Dermis blood vessel endothelial cell (primary cell): ENCODE measurements at places on chromosomes 7 and 10. TPM values are rescaled to one million over a fixed set of nuclear protein-coding genes. Genes with fewer than 3 reads are reported as not detected.

PDE6C gene
- total RNA-seq = not detected in 2 replicates

WNT2 gene
- not detected in 2 replicates for total RNA-seq

LGI1 gene
- total RNA-seq = not detected in 2 replicates

DNA sequence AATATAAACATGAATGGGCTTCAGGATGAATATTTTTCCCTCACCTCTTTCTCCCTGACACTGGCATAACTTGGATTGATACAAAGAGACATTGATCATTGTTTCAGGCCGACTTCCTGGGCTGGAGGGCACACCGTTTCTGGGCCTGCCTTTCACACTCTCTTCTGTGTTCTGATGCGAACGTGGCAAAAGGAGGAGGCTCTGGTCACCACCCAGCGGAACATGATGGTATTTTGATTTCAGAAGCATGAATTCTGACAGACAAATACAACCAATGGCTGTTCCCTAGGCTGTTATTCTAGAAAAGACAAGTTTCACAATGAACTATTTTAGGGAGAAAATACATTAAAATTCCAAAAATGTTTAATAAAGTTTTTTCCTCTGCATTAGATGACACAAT lies 534.5 kb upstream of the MKI67 start:
- DNase-seq = no peak

GRCh38 chr10:59240582-59241183 lies 64.2 kb downstream of the PHYHIPL start:
- DNase-seq = peak; percentile 66

- no peak for DNase-seq
Observed at GRCh38 chr10:117417196-117417595, 42.0 kb upstream of the PDZD8 start.

GRCh38 chr7:143487566-143487965 lies 9.9 kb downstream of the TAS2R41 start:
- DNase-seq = peak; percentile 51

GRCh38 chr10:110872145-110872983 lies 636 bp downstream of the PDCD4 start:
- peak; percentile 74 for DNase-seq
